NCI-H1092 treated with DMSO at 0.1 percent for 48 hours (cell line): ENCODE measurements at places on chromosomes 5 and 9.

DNA sequence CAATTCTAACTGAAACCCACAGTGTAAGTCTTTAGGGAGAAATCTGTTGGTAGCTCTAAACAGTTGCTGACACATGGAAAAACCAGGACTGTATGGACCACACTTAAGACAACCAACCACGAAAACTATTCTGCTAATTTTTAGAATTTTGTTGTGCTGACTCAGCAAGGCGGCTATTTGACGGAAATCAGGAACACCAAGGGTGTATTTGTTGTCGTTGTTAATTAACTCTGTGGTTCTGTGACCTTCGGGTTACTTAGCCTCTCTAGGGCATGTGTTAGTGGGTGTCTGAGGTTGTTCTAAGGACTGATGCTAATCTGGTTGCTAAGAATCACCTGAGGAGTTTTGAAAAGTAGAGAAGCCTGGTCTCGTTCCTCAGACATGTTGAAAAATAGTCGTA lies 79.2 kb downstream of the ATP10B start:
- DNase-seq = no peak

- DNase-seq = no peak
Measured at GRCh38 chr5:130545291-130545690, 619.8 kb downstream of the HINT1 start.

- no peak for DNase-seq
Measured at GRCh38 chr9:131233995-131234394, 42.3 kb downstream of the FAM78A start.

DNA sequence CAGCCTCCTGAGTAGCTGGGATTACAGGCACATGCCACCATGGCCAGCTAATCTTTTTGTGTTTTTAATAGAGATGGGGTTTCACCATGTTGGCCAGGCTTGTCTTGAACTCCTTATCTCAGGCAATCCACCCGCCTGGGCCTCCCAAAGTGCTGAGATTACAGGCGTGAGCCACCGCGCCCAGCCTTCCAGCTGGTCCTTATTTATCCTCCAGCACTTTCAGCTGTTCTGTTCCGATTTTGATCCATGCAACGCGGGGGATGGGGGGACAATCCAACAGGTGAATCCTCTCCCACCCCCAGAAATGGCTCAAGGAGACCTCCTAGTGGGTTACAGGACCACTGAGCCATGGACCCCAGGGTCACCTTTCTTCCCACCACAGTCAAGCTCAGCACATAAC lies 14.7 kb upstream of the CDKN2AIPNL start:
- DNase-seq = no peak

DNA sequence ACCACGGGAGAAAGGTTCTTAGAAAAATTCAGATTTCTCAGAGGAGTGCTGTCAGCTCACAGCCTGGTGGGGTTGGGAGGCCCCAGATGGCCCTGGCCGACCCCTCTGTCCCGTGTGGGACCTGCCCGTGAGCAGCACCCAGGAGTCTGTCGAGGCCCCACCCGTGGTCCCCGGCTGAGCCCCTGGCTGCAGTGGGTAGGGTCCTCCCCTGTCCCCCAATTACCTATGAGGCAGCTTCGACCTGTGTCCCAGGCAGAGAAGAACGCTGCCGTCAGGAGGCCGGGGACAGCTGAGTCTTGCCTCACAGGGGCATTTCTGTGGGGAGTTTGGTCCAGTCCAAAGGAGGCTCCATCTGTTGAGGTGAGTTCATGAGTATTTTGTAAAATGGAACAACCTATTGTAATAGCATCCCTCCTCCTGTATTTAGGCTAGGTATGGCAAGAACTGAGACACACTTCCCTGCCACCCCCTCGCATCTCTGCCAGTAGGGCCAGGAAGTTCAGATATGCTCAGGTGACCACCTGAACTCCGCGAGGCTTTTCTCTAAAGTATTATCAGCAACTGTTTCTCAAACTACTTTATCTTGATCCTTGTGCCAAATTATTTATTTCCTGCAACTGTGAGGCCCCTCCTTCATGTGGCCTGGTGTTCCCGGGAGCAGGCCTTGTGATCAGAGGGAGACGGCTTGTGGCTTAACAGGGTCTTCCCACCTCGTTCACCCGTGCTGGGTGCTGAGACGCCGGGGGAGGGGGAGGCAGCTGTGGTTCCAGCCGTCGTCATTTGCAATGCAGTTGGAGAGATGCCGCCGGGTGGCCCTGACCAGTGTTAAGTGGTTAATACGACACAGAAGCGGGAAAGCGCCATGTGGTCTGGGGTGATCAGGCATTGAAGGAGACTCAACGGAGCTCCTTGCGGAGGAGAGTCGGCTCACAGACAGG lies 1.7 kb downstream of the AHRR start:
- no peak for DNase-seq

GRCh38 chr5:54401515-54401914 lies 54.0 kb upstream of the HSPB3 start:
- DNase-seq = no peak

DNA sequence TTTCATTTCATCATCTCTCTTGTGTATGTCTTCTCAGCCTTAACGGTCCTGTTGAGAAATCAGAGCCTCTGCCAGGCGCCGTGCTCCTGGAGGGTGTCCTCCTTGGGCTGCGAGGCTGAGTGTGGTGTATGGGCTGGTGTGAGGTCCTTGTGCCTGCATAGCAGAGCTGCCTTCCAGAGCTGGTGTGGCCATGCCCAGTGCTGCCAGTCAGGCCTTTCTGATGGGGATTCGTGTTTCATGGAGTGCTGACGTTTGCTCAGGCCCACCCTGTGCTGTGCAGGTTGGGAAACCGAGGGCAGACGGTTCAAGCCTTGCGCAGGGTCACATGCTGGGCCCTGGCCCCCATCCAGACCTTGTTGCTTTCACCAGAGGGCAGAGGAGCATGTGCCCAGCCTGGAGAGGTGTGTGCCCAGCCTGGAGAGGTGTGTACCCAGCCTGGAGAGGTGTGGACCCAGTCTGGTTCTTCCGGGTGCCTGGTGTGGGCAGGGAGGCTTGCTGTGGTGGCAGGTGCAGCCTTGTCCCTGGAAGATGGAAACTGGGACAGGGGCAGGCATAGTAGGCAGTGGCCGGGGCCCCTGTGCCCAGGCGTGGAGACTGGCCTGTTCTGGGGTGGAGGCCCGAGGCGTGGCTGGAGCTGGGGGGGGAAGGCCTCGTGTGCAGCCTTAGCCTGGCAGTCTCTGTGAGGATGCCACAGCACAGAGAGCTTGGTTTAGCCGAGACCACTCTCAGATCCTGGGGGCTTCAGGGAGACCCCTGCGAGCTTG lies 84.0 kb downstream of the RXRA start:
- DNase-seq = no peak

- no peak for DNase-seq
Measured at GRCh38 chr5:169181814-169182213, 119.1 kb downstream of the SLIT3 start.

GRCh38 chr5:102789469-102789868 lies 34.4 kb downstream of the PAM start:
- no peak for DNase-seq

- no peak for DNase-seq
Measured at GRCh38 chr5:124203303-124203702, 543.1 kb downstream of the ZNF608 start.

- DNase-seq = no peak
Measured at GRCh38 chr9:122797316-122798063, 2.4 kb upstream of the OR1K1 start.

GRCh38 chr5:1437876-1438559 lies 7.2 kb downstream of the SLC6A3 start:
- no peak for DNase-seq

DNA sequence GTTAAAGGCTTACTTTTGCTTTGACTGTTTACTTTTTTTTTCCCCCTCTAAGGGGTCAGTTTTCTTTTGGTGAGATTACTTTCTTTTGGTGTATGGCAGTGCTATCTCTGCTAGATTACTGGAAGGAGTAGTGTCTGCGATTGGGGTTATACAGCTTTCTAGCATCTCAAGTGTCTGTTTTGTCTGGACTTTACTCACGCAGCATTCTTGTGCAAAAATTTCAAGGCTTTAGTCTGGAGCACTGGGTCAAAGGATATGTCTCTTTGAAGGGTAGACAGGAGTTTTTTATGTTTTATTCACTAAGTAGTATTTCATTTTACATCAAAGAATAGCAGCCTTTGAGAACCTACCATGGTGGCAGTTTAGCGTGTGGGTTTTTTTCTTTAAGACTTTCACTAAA lies 52.6 kb downstream of the NDUFS4 start:
- DNase-seq = no peak

- DNase-seq = no peak
Measured at GRCh38 chr5:180739271-180739670, 587 bp downstream of the OR2Y1 start.
